IMR-90 (cell line): ENCODE measurements at places on chromosomes 1 and 21. TPM values are rescaled to one million over a fixed set of nuclear protein-coding genes. Genes with fewer than 3 reads are reported as not detected.
A peak's percentile ranks its signal among the peaks of the same experiment; 100 is the strongest.

Gene CSMD2
- total RNA-seq: under 0.01 and 0.28 TPM in 2 replicates

Gene BEND5
- 0.83 and 1.1 TPM in 2 replicates for total RNA-seq

Gene PRKCZ
- 2.0 and 2.8 TPM in 2 replicates for total RNA-seq

Gene EXO5
- total RNA-seq: 11.1 and 13.1 TPM in 2 replicates

DNA sequence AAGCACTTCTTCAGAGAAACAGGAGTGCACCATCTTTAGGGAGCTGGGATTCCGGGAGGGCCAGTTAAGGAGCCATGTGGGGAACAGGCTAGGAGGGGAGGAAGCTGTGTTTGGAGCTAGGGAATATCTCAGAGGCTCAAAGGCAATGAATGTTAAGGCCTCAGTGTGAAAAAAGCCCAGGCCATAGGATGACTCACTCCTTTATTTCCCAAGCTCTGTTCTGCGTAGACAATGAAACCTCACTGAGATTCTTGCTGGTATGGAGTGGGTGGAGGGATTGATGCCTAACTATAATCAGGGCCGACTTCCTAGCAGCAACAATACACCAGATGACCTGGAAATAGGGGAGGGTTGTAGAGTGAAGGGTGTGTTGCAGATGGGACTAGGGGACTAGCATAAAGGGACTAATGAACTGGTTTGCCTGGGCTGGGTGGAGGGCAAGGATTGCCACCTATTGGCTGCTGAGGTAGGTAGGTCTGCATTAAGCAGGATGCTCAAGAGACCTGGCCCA, 2.1 kb downstream of the GNAT2 start:
- peak; percentile 97 for DNase-seq

GRCh38 chr1:206796981-206797402, 24.7 kb upstream of the IL10 start:
- no peak for DNase-seq

DNA sequence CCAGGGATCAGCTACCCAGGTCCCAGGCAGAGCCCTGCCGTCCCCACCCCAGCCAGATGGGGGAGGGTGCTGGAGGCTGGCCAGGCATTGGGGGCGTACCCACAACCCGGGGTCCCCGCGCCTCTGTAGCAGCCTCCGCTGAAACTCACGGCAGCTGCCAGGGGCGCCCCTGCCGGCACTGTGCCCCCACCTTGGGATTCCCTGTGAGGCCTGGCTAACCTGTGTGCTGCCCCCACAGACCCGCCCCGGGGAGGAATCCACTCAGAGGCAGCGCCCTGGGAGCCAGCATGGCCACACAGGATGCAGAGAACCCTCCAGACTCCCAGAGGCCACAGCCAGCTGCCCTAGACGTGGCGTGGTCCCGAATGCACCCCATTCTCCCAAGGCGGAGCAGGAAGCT, 3.8 kb downstream of the DVL1 start:
- no peak for DNase-seq

GRCh38 chr1:8747879-8748825, 69.3 kb downstream of the RERE start:
- peak; percentile 41 for DNase-seq

GRCh38 chr1:91020486-91020885, 1.3 kb downstream of the ZNF644 start:
- peak; percentile 19 for DNase-seq

- DNase-seq: peak; percentile 25
Measured at GRCh38 chr21:33514229-33514628, 22.7 kb upstream of the DNAJC28 start.

DNA sequence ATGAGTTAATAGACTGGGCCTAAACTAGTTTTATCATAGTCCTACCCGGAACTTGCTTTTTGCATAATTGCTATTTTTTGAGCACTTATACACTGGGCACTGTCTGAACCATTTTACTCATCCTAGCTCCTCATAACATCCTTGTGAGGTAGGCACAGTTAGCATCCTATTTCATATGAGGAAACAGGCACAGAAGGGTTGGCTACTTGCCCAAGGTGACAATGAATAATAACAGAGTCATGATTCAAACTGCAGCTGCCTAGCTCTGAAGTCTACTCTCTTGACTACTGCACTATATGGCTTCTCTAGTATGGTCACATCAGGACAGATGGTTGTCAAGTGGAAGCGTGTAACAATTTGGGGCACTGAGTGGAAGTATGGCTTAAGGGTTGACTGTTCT, 18.2 kb upstream of the RC3H1 start:
- peak; percentile 95 for DNase-seq

DNA sequence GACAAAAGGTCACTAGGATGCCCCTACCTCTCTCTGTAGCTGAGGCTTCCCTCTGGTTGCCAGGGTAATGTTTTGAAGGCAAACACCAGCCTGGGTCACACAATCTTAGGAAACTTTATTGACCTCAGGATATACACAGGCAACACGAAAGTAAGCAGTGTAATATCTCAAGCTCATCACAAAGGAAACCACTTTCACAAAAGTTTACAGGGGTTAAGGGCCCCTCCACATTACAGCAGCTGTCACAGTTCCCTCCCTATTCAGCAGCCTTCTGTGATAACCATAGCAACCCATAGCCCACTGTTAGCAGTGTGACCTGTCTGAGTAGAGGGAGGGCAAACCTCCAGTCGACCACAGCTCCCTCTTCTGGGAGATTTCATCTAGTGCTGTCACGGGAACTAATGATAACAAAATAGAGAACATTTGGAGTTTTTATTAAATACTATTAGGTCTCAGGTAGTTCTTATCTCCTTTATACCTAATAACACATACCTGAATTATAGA, 149.8 kb downstream of the PTPRC start:
- DNase-seq: no peak

- no peak for DNase-seq
Measured at GRCh38 chr1:231057410-231057809, 17.4 kb upstream of the FAM89A start.
